MV-4-11 (cell line): ENCODE measurements at places on chromosomes 2 and 18.

DNA sequence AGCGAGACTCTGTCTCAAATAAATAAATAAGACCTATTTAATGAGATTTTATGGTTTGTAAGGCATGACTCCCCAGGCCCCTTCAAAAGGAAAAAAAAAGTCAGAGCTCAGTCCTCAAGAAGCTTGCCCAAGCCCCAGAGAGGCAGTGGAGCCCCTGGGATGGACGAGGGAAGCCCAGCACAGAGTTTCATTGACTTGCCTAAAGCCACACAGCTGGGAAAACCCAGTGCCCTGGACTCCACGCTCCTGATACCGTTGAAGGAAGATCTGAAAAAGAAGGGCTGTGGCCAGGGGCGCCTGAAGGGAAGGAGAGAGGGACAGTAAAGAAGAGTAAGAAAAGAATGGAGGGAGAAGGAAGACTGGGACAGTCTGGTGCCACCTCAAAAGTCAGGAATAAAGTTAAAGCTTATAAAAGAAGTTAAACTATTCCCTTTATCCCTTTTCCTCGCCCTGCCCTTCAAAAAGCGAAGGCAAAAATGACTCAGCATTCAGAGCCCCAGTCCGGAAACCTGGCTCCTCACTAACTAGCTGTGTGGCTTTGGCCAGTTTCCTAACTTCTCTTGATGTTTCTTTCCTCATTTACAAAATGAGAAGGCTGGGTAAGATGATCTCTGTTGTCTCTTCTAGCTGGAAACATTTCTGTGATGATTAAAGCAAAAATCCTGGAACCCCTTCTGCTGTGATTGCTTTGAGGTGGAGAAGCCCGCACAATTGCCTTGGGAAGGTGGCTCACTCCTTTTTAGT, 46.7 kb downstream of the LYPD1 start:
- peak; percentile 62 for DNase-seq

GRCh38 chr2:88903749-88904353, 212.4 kb downstream of the RPIA start:
- peak; percentile 61 for DNase-seq

DNA sequence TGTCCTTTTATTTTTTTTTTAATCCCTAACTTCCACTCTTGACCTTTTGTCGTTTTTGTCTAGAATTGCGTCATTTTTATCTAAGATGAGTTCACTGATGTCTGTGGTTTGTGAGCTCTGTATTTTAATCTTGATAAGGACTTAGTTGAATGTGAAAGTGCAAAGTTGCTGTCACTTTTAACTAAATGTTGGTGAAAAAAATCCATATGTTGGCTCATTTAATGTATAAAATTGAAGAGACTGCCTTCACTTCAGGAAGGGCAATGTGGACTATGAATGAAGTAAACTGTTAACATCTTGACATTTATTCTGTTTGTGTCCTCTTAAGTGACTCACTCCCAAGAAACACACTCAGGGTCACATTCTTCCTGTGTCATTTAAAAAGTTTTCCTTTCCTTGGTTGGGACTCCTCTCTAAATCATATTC, 256.6 kb upstream of the RASGRP3 start:
- DNase-seq = peak; percentile 68

- DNase-seq = no peak
Observed at GRCh38 chr2:228094377-228094921, 87.0 kb downstream of the SPHKAP start.

DNA sequence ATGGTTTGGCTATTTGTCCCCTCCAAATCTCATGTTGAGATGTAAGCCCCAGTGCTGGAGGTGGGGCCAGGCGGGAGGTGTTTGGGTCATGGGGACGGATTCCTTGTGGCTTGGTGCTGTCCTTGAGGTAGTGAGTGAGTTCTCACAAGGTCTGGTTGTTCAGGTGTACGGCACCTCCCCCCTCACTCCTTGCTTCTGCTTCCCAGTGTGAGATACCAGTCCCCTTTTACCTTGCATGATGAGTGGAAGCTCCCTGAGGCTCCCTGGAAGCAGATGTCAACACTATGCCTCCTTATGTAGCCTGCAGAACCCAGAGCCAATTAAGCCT, 232.6 kb downstream of the LDLRAD4 start:
- DNase-seq = no peak

GRCh38 chr2:81436256-81436655, 1131.7 kb upstream of the LRRTM1 start:
- no peak for DNase-seq

DNA sequence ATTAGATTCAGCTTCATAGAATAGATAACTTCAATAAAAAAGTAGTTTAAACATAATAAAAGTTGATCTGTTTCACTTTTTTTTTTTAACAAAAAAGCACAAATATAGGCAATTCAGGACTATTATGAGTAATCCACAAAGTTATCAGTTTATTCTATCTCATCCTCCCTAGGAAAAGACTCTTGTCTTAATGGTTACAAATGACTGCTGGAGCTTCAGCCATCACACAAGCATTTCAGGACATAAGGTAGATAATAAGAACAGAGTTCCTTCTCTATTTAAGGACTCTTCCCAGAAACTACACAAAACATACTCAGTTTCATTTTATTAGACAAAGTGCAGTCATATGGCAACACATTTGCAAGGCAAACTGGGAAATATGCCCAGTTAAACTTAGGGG, 357.6 kb upstream of the SETBP1 start:
- no peak for DNase-seq

- peak; percentile 57 for DNase-seq
Observed at GRCh38 chr2:215537611-215538010, 101.7 kb upstream of the FN1 start.

- DNase-seq = no peak
Observed at GRCh38 chr18:57802213-57803102, 657 bp downstream of the ATP8B1 start.

- no peak for DNase-seq
Observed at GRCh38 chr2:84234103-84234502, 225.0 kb downstream of the SUCLG1 start.

GRCh38 chr2:30436859-30437435, 10.1 kb upstream of the LCLAT1 start:
- DNase-seq = peak; percentile 84

DNA sequence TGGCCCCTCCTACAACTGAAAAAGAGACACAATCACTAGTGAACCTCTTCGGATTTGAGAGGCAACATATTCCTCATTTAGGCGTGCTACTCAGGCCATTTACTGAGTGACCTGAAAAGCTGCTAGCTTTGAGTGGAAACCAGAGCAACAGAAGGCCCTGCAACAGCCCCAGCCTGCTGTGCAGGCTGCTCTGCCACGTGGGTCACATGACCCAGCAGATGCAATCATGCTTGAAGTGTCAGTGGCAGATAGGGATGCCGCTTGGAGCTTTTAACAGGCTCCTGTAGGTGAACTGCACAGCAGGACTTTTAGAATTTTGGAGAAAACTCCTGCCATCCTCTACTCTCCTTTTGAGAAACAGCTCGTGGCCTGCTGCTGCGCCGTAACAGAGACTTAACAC, 578.6 kb upstream of the RAB6C start:
- DNase-seq = no peak

DNA sequence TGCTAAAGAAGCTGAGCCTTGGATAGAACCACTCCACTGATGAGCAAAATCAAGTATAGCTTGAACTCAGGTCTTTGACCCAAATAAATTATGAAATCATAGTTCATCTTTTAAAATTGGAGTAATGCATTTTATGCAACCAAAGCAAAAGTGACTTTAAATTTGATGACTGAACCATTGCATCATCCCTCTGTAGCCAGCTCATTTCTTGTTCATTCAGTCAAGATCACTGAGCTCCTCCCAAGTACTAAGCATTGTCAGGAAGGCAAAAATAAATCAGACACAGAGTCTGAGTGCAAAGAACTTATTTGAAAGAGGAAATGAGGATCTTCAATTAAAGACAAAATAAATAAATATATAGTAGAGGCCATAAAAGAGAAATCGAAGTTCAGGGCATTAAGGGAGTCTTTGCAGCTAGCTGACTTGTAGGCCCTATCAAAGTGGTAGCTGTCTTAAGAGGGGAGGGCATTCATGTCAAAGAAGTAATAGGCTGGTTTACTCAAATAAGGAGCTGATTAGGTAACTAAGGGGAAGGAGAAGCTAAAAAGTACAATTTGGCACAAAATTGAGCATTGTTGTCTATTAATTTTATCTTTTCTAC, 411.8 kb downstream of the MTX2 start:
- no peak for DNase-seq

GRCh38 chr2:16014041-16014787, 73.9 kb downstream of the MYCN start:
- DNase-seq = no peak
